Endothelial cell of umbilical vein (primary cell): ENCODE measurements at places on chromosomes 2 and 18. TPM values are rescaled to one million over a fixed set of nuclear protein-coding genes. Genes with fewer than 3 reads are reported as not detected.

DNA sequence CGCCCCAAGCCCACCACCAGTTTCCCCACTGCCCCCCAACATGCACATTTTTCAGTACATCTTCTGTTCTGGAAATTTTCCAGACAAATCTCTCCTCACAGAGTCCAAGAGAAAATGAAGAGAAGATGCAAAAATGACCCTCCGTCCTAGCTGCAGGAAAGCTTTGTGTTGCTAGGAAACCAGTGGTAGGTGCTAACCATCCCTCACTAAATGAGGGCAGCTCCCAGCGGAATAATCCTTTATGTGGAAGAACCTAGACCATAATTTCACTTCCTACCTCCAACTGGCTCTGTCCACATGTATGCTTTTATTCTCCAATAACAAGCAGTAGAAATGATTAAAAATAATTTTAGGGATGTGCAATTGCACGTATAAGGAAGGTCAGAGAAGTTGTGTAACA is 311.9 kb upstream of the EPHA4 start:
- H3K4me1 ChIP-seq = no peaks in the 10 kb centered on the region
- H3K27ac ChIP-seq = no peak overlapping the region
- no peak for DNase-seq
- no peaks in the 10 kb centered on the region for H3K27me3 ChIP-seq

DNA sequence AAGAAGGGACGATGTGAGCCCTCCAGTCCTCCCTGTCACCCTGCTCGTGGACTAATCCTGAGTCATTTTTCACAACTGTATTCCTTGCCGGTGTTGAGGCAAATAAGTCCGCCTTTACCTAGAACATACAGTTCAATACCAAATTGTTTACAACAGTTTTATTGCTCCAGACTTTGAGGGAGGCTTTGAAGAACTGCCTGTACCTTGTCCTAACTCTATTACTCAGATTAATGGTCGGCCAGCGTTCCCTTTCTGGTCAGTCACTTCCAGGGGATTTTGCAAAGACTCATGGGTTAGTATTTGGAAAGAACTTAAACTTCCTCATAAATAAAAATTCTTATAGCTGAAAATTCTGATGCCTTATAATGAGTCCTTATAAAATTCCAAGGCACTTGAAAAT is 85.1 kb upstream of the ZNF532 start:
- no peak for DNase-seq
- no peaks in the 10 kb centered on the region for H3K36me3 ChIP-seq
- peaks cover 4% of the 10 kb centered on the region for H3K4me1 ChIP-seq

DNA sequence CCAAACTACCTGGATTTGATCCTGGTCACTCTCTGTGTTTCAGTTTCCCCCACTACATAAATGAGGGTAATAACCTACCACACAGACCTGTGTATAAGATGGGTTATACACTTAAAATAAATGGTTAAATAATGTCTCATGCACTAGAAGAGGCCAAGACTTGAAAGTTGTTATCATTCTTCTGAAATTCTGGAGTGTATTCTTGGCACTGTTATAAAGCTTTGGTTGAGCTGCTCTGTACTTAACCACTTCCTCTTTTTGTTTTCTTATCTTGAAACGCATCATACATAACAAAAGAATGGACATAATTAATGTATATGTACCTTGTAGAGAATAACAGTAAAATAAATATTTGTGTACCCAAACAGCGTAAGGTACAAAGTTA is 281.0 kb downstream of the AFF3 start:
- no peak overlapping the region for H3K4me3 ChIP-seq
- H3K27me3 ChIP-seq = no peaks in the 10 kb centered on the region
- H3K4me1 ChIP-seq = peaks cover 30% of the 10 kb centered on the region
- H3K27ac ChIP-seq = peak overlapping the region; percentile 82
- no peaks in the 10 kb centered on the region for H3K36me3 ChIP-seq

DNA sequence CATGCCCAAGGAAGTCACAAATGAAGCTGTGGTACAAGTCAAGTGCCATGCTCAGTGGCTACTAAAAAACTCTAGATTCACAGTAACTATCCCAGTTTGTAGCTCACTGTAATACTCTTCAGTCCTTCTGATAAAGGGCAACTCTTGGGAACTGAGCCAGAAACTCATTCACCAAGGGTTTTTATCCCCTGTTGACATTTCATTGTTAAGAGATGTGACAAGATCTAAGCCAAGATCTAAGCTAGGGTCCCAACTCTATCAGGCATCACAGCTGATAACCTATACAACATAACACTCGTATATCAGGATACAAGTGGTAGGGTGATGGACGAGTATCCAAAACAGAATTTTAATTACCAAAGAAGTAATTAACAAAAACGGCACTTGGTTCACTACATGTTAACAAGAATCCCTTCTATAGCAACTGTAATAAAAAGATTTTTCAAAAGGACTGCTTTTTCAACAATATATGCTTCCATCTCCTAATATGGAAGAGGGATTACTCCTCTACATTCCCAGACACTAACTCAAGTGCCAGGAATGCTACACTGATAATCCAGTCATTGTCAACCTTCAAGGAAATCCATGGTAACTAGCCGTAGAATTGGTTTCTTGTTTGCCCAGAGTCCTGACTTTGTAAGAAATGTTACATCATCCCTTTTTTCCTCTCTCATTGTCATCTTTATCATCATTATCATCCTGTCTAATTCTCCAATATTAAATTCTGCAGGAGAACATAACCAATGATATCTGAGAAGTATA is 111.7 kb downstream of the CDH2 start:
- H3K27ac ChIP-seq = peak overlapping the region; percentile 20
- no peaks in the 10 kb centered on the region for H3K36me3 ChIP-seq
- no peaks in the 10 kb centered on the region for H3K27me3 ChIP-seq
- DNase-seq = peak; percentile 14
- H3K4me1 ChIP-seq = peaks cover 17% of the 10 kb centered on the region
- H3K4me3 ChIP-seq = no peak overlapping the region

DNA sequence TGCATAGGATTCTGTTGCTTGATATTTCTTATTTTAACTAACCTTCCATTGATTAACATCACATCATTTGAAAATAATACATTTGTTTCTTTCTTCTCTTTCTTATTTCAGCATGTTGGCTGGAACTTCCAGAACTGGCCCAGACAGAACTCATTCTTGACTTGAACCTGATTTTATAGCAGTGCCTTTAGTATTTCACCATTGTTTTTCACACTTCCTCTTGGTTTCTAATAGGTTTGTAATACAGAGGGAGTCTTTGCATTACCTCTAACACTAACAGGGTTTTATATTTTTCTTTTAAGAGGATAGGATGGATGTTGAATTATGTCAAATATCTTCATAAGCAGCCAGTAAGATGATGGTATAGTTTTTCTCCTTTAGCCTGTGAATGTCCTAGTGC is 39.2 kb downstream of the SEMA4F start:
- H3K36me3 ChIP-seq = no peaks in the 10 kb centered on the region
- peaks cover 19% of the 10 kb centered on the region for H3K27me3 ChIP-seq

- peaks cover 13% of the 10 kb centered on the region for H3K4me1 ChIP-seq
- H3K27me3 ChIP-seq = no peaks in the 10 kb centered on the region
- no peak overlapping the region for H3K27ac ChIP-seq
- H3K4me3 ChIP-seq = no peak overlapping the region
- no peaks in the 10 kb centered on the region for H3K36me3 ChIP-seq
Observed at GRCh38 chr2:223692191-223692947, 90.2 kb upstream of the SCG2 start.

DNA sequence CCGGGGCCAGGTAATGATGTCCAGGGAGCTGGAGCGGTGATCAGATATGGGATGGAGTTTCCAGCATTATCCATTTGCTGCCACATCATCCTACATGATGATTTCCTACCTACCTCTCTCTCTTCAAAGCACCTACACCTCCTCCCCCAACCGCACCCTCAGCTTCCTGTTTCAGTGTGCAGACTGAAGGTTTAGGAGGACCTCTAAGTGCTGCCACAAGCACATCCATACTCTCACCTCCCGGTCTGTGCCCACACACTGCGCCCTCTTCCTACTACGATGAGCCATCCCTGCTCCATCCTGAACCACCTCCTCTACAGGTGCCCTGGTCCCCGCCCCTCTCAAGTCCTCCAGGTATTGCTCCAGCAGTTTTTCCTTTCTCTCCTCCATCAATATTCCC is 123.7 kb downstream of the ALPK2 start:
- no peak overlapping the region for H3K4me3 ChIP-seq
- DNase-seq = no peak
- H3K27ac ChIP-seq = no peak overlapping the region
- no peaks in the 10 kb centered on the region for H3K4me1 ChIP-seq

- H3K4me1 ChIP-seq = no peaks in the 10 kb centered on the region
- no peak for DNase-seq
- no peak overlapping the region for H3K27ac ChIP-seq
- H3K4me3 ChIP-seq = no peak overlapping the region
- no peaks in the 10 kb centered on the region for H3K27me3 ChIP-seq
Observed at GRCh38 chr2:239717706-239718105, 307.4 kb downstream of the NDUFA10 start.

DNA sequence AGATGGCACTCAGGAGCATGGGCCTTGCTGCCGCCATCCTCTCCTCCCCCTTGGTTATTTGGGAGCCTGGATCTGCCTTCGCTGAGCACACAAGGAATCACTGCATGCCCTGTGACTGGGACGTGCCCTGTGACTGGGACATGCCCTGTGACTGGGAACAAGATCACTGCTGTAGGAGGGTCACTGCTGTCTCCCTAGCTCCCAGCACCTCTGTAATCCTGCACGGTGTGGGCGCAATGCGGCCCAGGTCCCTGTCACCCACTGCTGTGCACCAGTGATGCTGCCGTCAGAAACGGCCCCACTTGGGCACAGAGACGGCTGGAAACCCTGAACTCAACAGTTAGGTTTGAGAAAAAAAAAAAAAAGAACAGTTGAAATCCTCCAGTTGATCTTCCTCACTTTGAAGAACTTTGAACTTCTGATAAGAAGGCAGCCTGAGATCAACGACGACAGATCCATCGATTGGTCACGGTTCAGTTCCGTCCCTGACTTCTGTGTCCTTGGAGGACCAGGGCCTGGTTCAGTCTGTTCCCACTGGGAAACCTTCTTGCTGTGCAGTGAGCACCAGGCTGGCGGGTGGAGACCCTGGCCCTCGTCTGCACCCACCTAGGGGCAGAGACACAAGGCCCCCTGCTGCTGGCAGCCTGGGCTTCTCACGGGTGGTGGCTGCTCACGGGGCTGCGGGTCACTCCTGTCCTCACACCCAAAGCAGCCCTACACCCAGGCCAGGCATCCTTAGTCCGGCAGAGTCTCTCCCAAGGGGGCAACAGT is 125.9 kb downstream of the PXDN start:
- no peaks in the 10 kb centered on the region for H3K36me3 ChIP-seq
- no peak overlapping the region for H3K27ac ChIP-seq
- H3K4me1 ChIP-seq = no peaks in the 10 kb centered on the region

The SMYD1 gene
- total RNA-seq = not detected in 2 replicates
